ENCODE measurements at places on chromosomes 7 and 10. TPM values are rescaled to one million over a fixed set of nuclear protein-coding genes. Genes with fewer than 3 reads are reported as not detected.

The PAPSS2 gene
- total RNA-seq, result 71.8 TPM

The NPFFR1 gene
- 0.05 TPM for total RNA-seq

The AGR3 gene
- total RNA-seq, result 0.57 TPM

The VWDE gene
- total RNA-seq, result 28.8 TPM

The CYTH3 gene
- 84.4 TPM for total RNA-seq

The CYP2C19 gene
- not detected for total RNA-seq

The EPO gene
- total RNA-seq, result 0.30 TPM

The RSPH10B gene
- not detected for total RNA-seq

The CYP26C1 gene
- 0.60 TPM for total RNA-seq

The EGR2 gene
- total RNA-seq, result 0.53 TPM

The GFRA1 gene
- 0.11 TPM for total RNA-seq

The TMEM254 gene
- 36.6 TPM for total RNA-seq

Data from PC-9 (cell line).